Activated T-helper 9 cell treated with anti-CD3 and anti-CD28 coated beads, Interleukin-2, amount 50 U/mL, for 16 hours (primary cell): ENCODE measurements at places on chromosomes 12 and 14.

GRCh38 chr14:90239139-90239538, 17.2 kb upstream of the PSMC1 start:
- DNase-seq: no peak

- DNase-seq: no peak
Observed at GRCh38 chr12:12178559-12178958, 88.3 kb downstream of the LRP6 start.

DNA sequence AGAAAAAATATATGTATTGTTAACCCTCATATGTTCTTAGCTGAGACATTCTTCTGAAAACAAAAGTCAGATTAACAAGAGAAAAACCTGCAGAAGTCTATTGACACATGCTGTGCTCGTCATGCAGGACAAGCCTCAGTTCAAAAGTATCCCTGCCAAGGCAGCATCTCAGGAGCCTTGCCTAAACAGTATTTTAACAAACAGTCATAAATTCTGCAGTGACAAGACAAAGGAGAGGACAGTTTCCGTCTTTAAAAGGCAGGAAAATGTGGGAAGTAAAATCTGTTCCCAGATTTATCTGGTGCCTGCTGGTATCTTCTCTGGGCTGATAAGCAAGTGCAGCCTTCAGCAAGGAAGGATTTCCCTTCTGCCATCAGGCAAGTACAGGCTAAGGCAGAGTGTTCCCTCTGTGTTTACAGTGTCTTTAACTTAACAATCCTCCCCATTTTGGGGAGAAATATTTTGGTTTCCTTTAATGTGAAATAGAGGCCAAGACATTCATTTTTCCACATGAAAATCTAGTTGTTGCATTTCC, 480.2 kb upstream of the CCDC196 start:
- no peak for DNase-seq

- DNase-seq: no peak
Observed at GRCh38 chr12:54479421-54479820, 6.0 kb upstream of the GTSF1 start.

GRCh38 chr12:109696485-109697269, 16.9 kb upstream of the FAM222A start:
- DNase-seq: no peak

- no peak for DNase-seq
Observed at GRCh38 chr14:78535041-78535440, 364.9 kb downstream of the NRXN3 start.

- DNase-seq: no peak
Observed at GRCh38 chr12:53747095-53747494, 4.7 kb downstream of the CISTR start.
